ENCODE measurements at places on chromosomes 16 and 17. TPM values are rescaled to one million over a fixed set of nuclear protein-coding genes. Genes with fewer than 3 reads are reported as not detected.

CD300LG gene
- not detected for total RNA-seq

CACNG1 gene
- not detected for total RNA-seq

KCNG4 gene
- total RNA-seq = not detected

SEZ6 gene
- total RNA-seq = not detected

ARHGDIG gene
- total RNA-seq = 0.33 TPM

CDRT4 gene
- 1.6 TPM for total RNA-seq

MAP1LC3B gene
- 36.3 TPM for total RNA-seq

BIRC5 gene
- total RNA-seq = 122 TPM

MYH2 gene
- total RNA-seq = not detected

UQCRC2 gene
- total RNA-seq = 113 TPM

TEKT1 gene
- total RNA-seq = not detected

KCNJ2 gene
- 0.49 TPM for total RNA-seq

GSDMA gene
- total RNA-seq = not detected

CHRNE gene
- total RNA-seq = 0.16 TPM

ARSG gene
- total RNA-seq = 1.3 TPM

GPR142 gene
- total RNA-seq = not detected

KCNJ18 gene
- not detected for total RNA-seq

NPIPB6 gene
- 0.49 TPM for total RNA-seq

TBC1D3L gene
- total RNA-seq = 3.9 TPM

CRAMP1 gene
- total RNA-seq = 10.3 TPM

PDE6G gene
- total RNA-seq = 0.65 TPM

CLDN6 gene
- total RNA-seq = 63.8 TPM

NPIPA1 gene
- 17.1 TPM for total RNA-seq

TLCD1 gene
- 9.6 TPM for total RNA-seq

MSLN gene
- 15.0 TPM for total RNA-seq

RSKR gene
- total RNA-seq = 3.4 TPM

SMIM5 gene
- not detected for total RNA-seq

SLC22A31 gene
- total RNA-seq = 0.13 TPM

ASPA gene
- not detected for total RNA-seq

HOXB5 gene
- 1.3 TPM for total RNA-seq

GPATCH8 gene
- 13.0 TPM for total RNA-seq

GP1BA gene
- not detected for total RNA-seq

ZNF629 gene
- total RNA-seq = 9.5 TPM

RAPGEFL1 gene
- total RNA-seq = 3.4 TPM

ENGASE gene
- total RNA-seq = 9.0 TPM

CD300H gene
- total RNA-seq = not detected

SDR42E2 gene
- total RNA-seq = not detected

TMEM231 gene
- total RNA-seq = 14.0 TPM

PERCC1 gene
- not detected for total RNA-seq

KAT2A gene
- total RNA-seq = 21.3 TPM

SOX8 gene
- total RNA-seq = not detected

Measured in mesangial cell (primary cell).